ENCODE measurements at places on chromosomes 16 and 17. TPM values are rescaled to one million over a fixed set of nuclear protein-coding genes. Genes with fewer than 3 reads are reported as not detected.

DNA sequence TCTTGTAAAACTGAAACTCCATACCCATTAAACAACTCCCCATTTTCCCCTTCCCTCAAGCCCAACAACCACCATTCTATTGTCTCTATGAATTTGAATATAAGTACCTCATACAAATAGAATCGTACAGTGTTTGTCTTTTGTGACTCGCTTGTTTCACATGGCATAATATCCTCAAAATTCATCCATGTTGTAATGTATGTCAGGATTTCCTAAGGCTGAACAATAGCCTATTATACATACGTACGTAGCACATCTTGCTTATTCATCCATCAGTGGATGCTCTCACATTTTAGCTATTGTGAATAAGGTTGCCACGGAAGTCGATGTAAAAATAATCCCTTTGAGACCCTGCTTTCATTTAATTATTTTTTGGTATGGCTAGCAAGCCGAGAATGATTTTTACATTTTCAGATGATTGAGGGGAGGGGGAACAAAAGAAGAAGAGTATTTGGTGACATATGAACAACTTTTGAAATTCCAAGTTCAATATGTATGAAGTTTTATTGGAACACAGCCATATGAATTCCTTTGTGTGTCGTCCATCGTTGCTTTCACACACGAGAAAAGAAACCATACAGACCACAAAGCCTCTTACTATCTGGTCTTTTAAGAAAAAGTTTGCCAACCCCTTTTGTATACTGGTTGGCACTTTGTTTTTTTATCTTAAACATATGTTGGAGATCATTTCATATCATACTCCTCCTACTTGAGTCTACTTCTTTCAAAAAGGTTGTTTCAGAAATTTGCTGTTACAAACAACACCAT lies 371.2 kb downstream of the NPIPA8 start:
- H3K4me1 ChIP-seq = no peaks in the 10 kb centered on the region
- no peak overlapping the region for H3K27ac ChIP-seq
- H3K36me3 ChIP-seq = no peaks in the 10 kb centered on the region
- H3K4me3 ChIP-seq = no peak overlapping the region
- no peaks in the 10 kb centered on the region for H3K27me3 ChIP-seq

- H3K27me3 ChIP-seq = no peaks in the 10 kb centered on the region
- H3K36me3 ChIP-seq = peaks cover 12% of the 10 kb centered on the region
- H3K27ac ChIP-seq = no peak overlapping the region
- peaks cover 29% of the 10 kb centered on the region for H3K4me1 ChIP-seq
Observed at GRCh38 chr16:57260294-57260929, 15.4 kb downstream of the ARL2BP start.

GRCh38 chr16:74573622-74574021 lies 33.3 kb downstream of the GLG1 start:
- H3K27me3 ChIP-seq = no peaks in the 10 kb centered on the region
- no peaks in the 10 kb centered on the region for H3K36me3 ChIP-seq
- H3K4me3 ChIP-seq = no peak overlapping the region
- no peak for DNase-seq
- peaks cover 56% of the 10 kb centered on the region for H3K4me1 ChIP-seq
- no peak overlapping the region for H3K27ac ChIP-seq

- H3K4me1 ChIP-seq = peaks cover 36% of the 10 kb centered on the region
- no peaks in the 10 kb centered on the region for H3K36me3 ChIP-seq
- peak; percentile 82 for DNase-seq
- no peak overlapping the region for H3K4me3 ChIP-seq
Observed at GRCh38 chr17:16255481-16255921, 38.5 kb downstream of the PIGL start.

DNA sequence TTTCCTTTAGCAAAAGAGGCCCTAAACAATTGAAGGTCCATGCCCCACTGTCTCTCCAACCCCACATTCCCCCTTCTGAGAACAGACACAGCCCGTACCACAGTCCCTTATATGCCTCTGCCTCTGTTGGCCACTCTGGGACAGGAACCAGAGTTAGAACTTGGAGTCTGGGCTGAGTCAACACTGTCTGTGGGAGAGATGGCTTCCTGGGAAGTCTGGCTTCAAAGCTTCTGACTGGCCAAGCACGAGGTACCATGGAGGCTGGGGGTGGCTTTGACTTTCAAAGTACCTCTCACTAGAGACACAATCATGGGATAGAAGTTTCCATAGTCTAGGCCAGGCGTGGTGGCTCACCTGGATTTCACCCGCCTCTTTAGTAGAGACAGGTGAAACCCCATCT lies 14.9 kb upstream of the SPOP start:
- H3K4me1 ChIP-seq = peaks cover 5% of the 10 kb centered on the region
- no peak overlapping the region for H3K27ac ChIP-seq
- no peaks in the 10 kb centered on the region for H3K36me3 ChIP-seq
- DNase-seq = no peak
- H3K27me3 ChIP-seq = no peaks in the 10 kb centered on the region
- no peak overlapping the region for H3K4me3 ChIP-seq

DNA sequence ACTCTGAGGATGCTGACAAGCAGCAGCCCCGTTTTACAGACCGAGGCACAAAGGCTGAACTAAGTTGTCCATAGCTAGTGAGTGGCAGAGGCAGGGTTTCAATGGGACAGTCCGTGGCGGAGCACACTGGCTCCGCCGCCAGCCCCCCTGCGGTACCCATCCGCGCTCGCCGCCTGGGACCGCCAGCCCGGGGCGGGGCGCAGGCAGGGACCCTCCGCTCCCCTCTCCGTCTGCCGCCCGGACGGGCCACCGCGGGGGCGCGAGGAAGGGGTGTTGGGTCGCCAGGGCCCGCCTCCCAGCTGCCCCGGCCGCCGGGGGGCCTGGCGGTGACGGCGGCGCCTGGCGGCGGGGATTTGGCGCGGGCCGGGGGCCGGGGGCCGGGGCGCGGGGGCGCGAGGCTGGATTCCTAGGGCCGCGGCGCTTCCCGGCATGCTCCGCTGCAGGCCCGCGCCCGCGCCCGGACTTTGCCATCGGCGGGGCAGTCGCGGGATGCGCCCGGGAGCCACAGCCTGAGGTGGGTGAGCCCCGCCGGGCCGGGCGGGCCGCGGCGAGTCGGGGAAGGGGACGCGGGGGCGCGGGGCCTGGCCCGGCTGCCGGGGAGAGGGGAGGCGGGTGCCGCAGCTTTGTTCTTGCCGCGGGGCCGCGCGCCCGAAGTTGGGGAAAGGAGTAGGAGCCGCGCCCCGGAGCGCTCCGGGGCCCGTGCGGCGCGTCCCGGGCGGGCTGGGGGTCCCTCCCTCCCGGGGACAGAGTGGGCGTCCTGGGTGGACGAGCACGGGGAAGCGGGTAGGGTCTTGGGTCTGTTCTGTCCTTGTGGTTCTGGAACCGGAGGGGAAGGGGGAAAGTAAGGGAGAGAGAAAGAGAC lies at the start of gene TMEM98:
Gene TMEM98, plus strand, starts transcription at position 430 of the 862 bp plus-strand sequence. CDS start 3,376 bp downstream, outside the sequence.
- no peaks in the 10 kb centered on the region for H3K36me3 ChIP-seq
- peak within 1 kb of the TSS; percentile 40 for H3K4me3 ChIP-seq
- peak within 1 kb of the TSS; percentile 42 for H3K27ac ChIP-seq

DNA sequence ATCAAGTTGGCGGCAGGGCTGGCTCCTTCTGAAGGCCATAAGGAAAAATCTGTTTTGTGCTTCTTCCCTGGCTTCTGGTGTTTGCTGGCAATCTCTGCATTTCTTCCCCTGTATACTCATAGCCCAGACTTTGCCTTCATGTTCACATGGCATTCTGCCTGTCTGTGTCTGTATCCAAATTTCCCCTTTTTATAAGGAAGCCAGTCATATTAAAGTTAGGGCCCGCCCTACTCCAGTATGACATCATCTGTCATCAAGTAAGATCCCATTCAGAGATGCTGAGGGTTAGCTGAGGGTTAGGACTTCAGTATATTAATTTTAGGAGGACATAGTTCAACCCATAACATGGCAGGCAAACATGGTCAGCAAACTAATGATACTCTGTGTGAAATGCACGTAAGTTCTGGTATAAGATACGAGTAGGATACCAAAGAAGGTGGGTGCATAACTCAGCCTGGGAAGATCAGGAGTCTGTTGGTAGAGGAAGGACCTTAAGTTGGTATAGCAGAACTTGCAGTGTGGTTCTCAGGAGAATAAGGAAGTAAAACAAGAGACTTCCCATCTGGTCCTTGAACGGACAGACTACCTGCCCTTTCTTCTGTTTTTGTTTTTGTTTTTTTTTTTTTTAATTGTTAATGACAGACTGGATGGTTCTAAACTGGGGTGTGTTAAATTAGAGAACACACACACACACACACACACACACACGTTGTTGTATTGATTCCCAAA lies 13.9 kb downstream of the MAP2K6 start:
- no peak for DNase-seq
- H3K27me3 ChIP-seq = no peaks in the 10 kb centered on the region
- H3K4me1 ChIP-seq = no peaks in the 10 kb centered on the region
- no peak overlapping the region for H3K4me3 ChIP-seq

KRTAP9-4 gene
- total RNA-seq = not detected

DPEP3 gene
- total RNA-seq = not detected

NOG gene
- total RNA-seq = 3.0 TPM

BCL6B gene
- 1.6 TPM for total RNA-seq

TEX19 gene
- total RNA-seq = not detected

MT1X gene
- total RNA-seq = 430 TPM

FOXF1 gene
- total RNA-seq = 0.52 TPM
